ENCODE measurements at places on chromosomes 5 and 9.

GRCh38 chr5:127003798-127004495, 26.4 kb downstream of the MARCHF3 start:
- DNase-seq = no peak

GRCh38 chr9:38134611-38135237, 65.7 kb upstream of the SHB start:
- DNase-seq = no peak

DNA sequence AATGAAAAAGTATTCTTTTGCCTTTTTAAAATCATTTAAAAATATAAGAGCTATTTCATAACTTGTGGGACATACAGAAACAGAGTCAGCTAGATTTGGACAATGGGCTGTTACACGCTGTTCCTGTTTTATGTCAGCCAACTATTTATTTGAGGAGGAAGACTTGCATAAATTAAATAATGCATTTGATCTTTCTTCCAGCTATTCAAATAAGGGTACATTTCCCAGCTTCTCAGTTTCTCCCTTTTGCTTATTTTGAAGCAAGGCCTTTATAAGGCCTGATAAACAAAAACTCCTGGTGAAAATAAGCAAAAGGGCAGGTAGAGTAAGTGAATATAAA, 6.5 kb downstream of the STOM start:
- no peak for DNase-seq

DNA sequence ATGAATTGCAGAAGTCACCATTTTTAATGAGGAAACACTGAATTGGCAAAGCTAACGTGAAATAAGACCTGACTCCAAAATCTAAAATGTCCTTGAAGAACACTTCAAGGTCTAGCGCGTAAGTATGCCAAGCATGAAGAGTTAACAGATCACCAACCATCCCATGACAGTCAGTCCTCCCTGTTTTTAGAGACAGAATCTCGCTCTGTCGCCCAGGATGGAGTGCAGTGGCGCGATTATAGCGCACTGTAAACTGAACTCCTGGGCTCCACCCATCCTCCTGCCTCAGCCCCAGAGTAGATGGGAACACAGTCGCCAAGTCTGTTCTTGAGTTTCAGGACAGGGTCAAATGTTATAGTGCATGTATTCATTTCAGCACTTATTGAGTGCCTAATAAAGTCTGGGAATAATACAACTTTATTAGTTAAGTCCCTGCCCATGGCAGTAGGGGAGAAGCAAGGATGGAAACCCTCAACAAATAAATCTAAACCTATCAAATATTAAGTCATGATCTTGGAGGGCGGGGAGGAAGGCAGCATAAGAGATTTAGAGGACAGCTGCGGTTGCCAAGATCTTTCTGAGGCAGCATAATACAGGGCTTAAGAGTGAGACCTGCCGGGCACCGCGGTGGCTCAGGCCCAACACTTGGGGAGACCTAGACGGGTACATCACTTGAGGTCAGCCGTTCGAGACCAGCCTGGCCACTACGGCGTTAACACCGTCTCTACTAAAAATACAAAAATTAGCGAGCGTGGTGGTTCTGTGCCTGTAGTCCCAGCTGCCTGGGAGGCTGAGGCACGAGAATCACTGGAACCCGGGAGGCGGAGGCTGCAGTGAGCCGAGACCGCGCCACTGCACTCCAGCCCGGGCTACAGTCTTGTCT, 1.1 kb downstream of the ATPSCKMT start:
- no peak for DNase-seq
